Fibroblast of skin of scalp (primary cell): ENCODE measurements at places on chromosomes 12 and 14.

GRCh38 chr12:122862872-122863701 lies 27.8 kb downstream of the HIP1R start:
- DNase-seq, result no peak

DNA sequence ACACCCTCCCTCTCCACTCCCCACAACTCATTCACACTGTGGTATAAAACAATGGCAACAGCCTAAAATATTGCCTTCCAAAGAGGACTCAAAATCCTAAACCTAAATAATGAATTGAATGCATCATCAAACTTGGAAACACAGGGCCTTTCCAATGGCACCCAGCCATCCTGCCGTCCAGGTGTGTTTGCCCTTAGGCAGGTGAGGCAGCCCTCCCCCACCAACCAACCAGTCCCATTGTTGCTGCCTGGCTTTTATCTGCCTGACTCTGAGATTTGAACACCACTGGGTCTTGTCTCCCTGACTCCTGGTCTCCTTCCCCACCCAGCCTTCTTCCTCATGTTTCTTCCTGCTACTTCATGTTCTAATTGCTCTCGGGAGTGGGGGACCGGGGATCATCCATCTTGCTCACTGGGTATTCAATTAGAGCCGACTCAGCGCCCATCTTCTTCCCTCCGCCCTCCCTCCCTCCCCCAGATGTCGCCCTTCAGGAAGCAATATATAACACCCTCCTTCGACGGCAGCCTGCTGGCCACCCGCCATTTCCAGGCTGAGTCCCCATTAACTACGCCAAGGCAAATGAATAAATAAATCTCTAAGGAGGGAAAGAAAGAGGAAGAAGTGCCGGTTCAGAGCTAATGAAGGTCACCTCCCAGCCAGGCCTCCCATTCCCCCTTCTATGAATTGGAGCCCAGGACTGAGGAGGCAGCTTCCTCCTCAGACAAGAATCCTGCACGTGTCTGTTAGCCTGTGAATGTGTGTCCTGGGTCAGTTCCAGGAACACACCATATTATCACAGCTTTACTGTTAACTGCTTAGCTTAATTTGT lies 36.3 kb upstream of the NTF3 start:
- DNase-seq, result no peak

DNA sequence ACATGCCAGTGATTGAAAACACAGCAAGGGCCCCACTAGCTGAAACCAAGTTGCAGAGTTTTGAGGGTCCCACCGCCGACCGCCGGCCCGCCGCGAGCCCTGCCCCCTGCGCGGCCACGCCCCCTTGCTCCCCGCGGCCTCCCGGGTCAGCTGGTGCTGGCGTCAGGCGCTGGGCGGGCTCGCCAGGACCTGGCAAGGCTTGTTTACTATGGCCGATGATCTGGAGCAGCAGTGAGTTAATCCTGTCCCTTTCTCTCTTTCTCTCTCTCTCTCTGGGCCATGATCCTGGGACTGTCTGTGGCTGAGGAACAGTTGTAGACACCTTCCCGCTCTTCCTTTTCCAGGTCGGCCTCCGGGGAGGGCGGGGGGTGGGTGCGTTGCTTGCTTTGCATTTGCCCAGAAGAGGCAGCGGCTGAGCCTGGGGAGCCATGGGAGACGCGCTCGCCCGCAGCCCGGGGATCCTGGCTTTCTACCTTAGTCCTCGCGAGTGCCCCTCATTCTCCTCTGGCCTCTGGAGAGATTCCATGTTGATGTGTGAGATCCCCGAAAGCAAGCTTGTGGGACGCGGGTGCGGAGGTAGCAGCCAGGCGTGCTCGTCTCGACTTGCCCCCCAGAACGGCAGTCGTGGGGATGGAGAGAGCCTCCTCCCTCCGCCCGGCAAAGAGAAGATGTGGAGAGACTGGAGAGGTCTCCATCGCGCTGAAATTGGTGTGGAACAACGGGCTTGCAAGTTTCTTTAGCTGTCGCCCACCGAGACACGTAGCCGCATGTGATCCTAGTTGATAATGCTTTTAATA lies at the start of gene ABHD4:
Gene ABHD4 (plus strand): TSS at position 202 of the 797 bp plus-strand sequence. CDS start 7 bp downstream, at position 209.
- DNase-seq, result peak; percentile 61

GRCh38 chr12:712172-712863 lies 40.1 kb upstream of the WNK1 start:
- DNase-seq, result no peak

DNA sequence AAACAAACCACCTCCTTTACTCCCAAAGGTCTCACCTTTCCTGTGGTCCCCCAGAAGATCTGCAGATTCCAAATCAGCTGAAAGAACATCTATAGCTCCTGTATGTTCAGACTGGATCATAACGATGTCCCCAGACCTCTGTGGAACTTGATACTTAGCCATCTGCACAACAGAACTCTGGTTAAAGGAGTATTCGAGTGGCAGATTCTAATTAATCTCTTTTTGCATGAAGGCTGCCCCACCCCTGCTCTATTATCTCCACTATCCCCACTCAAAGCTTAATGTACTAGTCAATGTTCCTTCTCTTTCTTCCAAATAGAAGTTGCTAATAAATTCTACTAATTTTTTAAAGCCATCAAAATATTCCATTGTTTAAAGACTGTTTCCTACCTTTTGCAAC lies 22.8 kb downstream of the GSTZ1 start:
- no peak for DNase-seq

DNA sequence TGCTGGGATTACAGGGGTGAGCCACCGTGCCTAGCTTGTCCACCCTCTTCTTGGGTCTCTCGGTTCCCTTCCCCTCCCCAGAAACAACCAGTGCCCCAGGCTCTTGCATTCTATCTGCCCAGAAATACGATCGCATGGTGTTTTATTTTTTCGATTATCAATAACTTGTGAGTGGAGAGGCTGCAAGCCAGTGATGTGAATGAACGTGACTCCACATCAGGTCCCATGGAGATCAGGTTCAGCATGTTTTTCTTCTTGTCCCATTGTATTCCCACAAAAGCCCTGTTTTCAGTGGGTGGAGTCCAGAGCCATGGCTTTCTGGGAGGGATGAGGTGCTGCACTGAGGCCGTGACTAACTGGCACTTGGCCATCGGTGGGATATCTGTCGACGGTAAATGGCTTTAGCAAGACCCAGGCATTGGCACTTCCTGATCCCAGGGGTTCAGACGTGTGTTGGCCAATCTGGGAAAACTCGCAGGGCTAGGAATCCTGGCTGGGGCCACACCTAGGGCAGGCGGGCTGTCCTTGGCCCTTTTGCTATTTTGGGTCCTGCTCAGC lies 12.7 kb upstream of the HNF1A start:
- DNase-seq, result no peak

- DNase-seq, result no peak
These were observed 8.6 kb downstream of the SLC25A29 start for GRCh38 chr14:100297320-100298300.

GRCh38 chr12:87678453-87678852 lies 350.7 kb downstream of the C12orf50 start:
- no peak for DNase-seq

- DNase-seq, result no peak
These were observed 1.4 kb upstream of the PKP2 start for GRCh38 chr12:32897687-32898573.
